ENCODE measurements at places on chromosomes 2 and 18. TPM values are rescaled to one million over a fixed set of nuclear protein-coding genes. Genes with fewer than 3 reads are reported as not detected.

AQP12A gene
- not detected for total RNA-seq

BOLL gene
- total RNA-seq = not detected

FAM117B gene
- 7.5 TPM for total RNA-seq

PARD6G gene
- 0.81 TPM for total RNA-seq

DNA sequence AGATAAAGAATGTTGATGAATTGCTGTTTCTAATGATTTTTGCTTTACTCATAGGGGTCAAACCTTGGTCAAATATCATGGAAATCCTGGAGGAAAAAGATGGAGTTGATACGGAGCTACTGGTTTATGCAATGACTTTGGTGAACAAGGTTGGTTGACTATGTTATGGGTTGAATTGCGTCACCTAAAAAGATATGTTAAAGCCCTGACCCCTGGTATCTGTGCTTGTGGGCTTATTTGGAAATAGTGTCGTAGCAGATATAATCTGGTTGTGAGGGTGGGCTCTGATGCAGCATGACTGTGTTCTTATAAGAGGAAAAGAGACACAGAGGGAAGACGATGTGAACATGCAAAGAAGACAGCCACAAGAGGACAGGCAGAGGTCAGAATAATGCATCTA, 226.2 kb downstream of the TPGS2 start:
- DNase-seq = no peak

CIDEA gene
- not detected for total RNA-seq

DNA sequence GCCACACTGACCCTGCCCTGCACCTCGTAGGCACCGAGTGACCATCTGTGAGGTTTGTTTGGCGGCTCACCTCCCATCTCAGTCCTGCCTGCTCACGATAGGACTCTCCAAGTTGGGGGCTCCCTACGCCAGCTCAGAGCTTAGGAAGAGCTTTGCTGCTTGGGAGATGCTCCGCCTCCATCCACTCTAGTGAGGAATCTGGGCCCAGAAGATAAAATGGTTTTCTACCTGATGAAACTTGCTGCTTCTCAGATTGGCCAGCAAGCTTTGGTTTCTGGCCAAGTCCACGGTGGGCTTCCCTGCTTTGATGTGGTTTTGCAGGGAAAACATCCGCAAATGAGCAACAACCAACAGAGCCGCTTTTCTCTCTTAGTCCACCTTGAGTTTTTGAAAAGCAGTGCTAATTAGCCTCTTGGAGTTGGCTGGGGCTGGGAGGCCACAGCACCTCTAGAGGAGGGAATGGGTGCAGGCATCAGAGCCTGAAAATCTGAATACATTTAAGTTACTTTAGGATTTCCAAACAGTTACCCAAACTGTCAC, 42.2 kb downstream of the THNSL2 start:
- peak; percentile 19 for DNase-seq

GRCh38 chr2:140893685-140894084, 1237.1 kb downstream of the LRP1B start:
- DNase-seq = no peak

DNA sequence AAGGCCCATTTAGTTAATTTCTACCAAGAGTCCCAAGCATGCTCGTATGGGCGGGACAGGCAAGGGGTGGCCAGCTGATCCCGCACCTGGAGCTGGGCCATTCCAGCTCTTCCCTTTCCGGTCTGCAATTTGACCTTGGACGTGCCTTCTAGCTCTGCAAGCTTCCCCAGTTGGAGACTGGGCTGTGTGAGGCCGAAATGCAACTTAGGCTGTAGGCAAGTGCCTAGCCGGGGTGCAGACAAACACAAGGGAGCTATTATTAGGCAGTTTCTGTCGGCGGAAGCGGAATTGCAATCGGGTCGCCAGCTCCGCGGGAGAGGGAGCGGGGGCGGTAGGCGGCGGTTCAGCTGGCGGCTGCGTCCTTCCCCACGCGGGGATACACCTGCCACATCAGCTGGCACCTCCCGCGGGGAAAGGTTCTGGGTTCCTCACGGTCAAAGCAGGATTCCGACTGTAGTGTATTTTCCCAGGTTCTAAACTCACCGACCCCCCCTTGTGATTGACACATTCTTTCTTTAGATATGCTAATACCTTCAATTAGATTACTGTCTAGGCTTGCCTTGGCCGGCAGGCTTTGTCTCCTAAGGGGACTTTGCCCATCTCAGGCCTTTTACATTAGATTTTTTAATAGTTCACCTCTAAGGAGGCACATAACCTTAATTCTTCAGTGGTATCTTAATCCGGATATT, 17.1 kb upstream of the ZNF532 start:
- DNase-seq = peak; percentile 61

STK16 gene
- 26.7 TPM for total RNA-seq

DNA sequence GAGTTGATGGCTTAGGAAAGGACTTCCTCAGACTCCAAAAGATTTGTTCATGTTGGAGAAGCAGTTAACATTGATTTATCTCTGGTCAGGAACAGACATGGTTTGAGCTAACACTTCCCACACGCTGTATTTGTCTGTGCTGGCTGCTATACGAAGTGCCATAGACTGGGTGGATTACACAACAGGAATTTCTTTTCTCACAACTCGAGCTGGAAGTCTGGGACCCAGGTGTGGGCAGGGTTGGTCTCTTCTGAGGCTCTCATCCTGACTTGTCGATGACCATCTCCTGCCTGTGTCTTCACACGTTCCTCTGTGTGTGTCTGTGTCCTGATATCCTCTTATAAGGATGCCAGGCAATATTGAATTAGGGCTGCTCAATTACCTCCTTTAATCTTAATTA, 163.4 kb upstream of the BCL2L11 start:
- no peak for DNase-seq

- no peak for DNase-seq
These were observed 437.0 kb downstream of the PARD3B start for GRCh38 chr2:204982303-204982702.

DNA sequence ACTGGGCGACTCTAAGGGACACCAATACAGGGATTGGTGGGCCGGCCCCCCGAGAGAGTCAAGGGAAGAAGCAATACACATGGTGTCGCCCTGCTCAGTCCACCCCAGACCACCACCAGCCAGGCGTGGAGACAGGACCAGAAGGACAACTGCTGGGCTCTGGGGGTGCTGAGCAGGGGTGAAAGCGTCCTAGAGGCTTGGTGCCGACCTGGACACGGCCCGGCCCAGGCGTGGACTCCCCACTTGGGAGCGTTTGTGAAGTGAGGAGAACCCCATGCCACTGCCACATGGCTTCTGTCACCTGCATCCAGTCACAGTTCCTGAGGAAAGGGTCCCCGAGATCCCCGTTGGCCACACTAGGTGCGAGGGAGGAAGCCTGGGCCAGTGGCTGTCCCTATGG, 35.4 kb upstream of the ITM2C start:
- no peak for DNase-seq

- no peak for DNase-seq
These were observed 610.5 kb upstream of the FANCL start for GRCh38 chr2:58851598-58851997.

GRCh38 chr2:181411105-181411849, 45.9 kb upstream of the ITGA4 start:
- DNase-seq = no peak

DNA sequence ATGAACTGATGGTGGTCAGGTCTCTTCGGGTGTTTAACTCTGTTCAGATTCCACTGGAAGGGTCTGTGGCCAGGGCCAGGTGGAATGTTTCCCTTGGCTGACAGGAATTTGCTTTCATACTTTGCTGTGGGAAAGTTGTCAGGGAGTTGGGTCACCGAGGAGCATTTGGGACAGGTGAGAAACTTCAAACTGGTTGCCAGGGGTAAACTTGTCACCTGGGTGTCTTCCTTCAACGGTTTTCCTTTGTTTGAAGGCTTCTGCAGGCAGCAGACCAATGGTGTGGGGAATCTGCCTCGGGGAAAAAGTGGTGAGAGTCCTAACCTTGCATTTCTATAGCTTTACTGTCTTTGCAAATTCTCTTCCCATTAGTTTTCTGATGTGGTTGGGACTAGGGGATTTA, 92.2 kb downstream of the TGFA start:
- no peak for DNase-seq

DNAH6 gene
- total RNA-seq = 1.3 TPM

DNA sequence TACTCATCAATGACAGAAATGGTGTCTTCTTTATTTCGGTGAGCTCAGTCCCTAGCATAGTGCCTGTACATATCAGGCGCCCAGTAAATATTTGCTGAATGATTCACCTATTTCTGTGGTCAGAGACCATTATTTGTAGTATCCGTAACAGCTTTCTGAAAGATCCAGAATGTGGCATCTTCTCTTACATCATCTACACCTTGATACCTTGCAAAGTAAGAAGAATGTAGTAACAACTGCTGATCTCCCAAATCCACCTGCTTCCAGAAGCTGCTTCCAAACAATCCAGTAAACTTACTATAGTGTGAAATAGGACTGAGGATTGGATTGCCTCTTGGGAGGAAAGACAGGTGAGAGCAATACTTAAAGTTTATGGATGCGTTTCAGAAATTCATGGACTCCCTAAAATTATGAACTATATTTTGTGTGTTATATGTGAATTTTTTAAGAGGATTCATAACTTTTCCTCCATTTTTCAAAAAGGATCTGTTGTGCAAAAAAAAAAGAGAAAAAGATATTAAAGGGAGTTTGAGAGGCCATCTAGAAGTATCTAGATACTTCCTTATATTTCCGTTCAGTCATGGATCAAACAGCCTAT, 945 bp upstream of the ASXL2 start:
- DNase-seq = no peak

TGIF1 gene
- 139 TPM for total RNA-seq

- no peak for DNase-seq
These were observed 111.2 kb upstream of the ID2 start for GRCh38 chr2:8570637-8571036.

DNA sequence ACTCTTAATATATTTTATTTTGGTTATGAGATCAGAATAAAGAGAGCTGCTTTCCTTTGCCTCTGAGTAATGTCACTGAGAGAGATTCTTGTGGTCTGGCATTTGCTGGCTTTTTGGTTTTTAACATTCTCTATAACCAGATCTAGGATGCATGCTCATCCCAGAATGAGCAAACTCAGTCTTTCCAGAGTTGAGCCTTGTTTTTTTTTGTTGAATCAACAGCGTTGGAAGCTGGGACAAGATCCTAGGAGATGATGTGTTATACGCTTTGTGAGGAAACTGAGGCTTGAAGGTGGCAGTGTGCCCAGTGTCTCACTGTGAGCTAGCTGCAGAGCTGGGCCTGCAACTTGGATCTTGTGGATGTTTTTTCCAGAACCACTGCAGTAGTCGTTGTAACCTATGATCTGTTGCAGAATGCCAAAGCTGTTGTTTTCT, 19.5 kb downstream of the MYO1B start:
- no peak for DNase-seq

RBFA gene
- 20.5 TPM for total RNA-seq

C18orf54 gene
- 9.3 TPM for total RNA-seq

PSMA8 gene
- total RNA-seq = not detected

DNA sequence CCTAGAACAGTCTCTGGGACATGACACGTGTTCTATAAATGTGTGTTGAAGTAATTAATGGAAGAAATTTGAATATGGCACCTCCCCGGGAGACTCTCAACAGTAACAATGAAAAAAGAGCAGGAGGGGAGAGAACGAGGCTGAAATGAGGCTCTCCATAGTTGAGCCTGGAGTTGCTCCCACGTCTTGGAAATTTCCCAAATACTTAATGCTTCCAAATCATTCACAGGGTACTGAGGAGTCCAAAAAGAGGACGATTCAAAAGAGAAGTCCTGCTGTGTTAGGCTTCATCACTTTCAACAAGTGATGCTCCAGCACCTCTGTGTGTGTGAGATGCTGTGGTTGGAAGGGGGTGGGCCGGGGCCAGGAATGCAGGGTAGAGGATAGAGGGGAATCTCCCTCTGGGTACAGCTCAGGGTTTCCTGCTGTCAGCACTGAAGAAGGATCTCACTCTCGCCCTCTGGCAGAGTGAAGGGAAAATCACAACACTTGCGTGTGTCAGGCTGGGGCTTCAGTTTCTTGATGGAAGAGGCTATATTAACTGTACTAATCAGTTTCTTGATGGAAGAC, 18.1 kb upstream of the ZNF407 start:
- DNase-seq = no peak

DNA sequence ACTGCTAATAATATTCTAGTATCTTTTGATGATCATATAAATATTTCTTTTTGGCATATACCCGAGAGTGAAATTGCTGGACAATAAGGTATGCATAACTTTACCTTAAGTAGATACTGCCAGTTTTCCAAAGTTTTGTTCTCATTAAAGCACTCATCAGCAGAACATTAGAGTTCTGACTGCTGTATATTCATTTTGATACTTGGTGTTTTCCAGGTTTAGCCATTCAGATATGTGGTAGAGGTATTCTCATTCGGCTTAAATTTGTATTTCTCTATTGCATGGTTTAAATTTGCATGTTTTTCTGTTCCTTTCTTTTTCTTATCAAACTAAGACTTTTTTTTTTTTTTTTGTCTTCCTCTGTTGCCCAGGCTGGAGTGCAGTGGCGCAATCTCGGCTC, 18.2 kb downstream of the CYBRD1 start:
- DNase-seq = no peak

TUBA3E gene
- total RNA-seq = not detected

GRCh38 chr2:8442833-8443486, 238.9 kb upstream of the ID2 start:
- no peak for DNase-seq

OTOF gene
- not detected for total RNA-seq

Measured in Calu3 (cell line).